ENCODE measurements at places on chromosomes 16 and 17. TPM values are rescaled to one million over a fixed set of nuclear protein-coding genes. Genes with fewer than 3 reads are reported as not detected.

Gene CD7
- total RNA-seq, result 0.59 TPM

- DNase-seq, result peak; percentile 80
Observed at GRCh38 chr17:53607475-53607874, 215.3 kb upstream of the KIF2B start.

DNA sequence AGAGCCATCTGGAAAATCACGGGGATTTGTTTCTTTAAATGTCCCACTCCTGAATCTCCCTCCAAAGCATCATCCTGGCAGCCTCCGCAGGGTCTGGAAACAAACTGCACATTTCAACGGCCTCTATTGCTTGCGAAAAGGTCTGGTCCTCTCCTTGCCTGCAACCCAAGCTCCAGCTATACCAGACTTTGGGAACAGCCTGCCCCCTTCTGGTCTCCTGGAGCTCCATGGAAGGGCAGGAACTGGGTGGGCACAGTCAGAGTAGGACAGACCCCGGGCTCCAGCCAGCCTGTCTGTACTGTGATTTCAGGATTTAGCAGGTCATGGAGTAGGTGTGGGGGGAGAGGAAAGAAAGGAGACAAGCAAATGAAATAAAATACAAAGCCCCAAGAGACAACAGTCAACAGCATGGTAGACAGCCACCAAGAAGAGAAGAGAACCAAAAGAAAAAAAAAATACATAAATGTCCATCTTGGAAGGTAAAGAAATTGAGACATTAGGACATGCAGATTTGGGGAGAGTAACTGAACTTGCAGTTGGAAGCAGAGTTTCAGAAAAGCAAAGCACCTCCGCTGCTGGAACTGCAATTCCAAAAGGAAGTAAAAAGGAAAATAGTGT is 2.7 kb downstream of the XYLT1 start:
- DNase-seq, result peak; percentile 91

DNA sequence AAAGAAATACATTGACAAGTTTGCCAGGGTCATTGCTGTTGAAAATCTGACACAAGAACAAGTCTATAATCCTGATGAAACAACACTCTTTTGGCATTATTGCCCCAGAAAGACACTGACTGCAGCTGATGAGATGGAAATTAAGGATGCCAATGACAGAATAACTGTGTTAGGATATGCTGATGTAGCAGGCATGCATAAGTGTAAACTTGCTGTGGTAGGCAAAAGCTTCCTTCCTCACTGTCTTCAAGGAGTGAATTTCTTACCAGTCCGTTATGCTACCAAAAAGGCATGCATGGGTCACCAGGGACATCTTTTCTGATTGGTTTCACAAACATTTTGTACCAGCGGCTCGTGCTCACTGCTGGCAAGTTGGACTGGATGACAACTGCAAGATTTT is 10.5 kb downstream of the GDPD1 start:
- no peak for DNase-seq

- peak; percentile 80 for DNase-seq
Observed at GRCh38 chr17:67531291-67531690, 154.2 kb downstream of the PITPNC1 start.

- no peak for DNase-seq
Observed at GRCh38 chr16:29821643-29822115, 1.4 kb downstream of the MVP start.

- no peak for DNase-seq
Observed at GRCh38 chr16:80659865-80660264, 119.1 kb downstream of the DYNLRB2 start.
